ENCODE measurements at places on chromosomes 5 and 9.

DNA sequence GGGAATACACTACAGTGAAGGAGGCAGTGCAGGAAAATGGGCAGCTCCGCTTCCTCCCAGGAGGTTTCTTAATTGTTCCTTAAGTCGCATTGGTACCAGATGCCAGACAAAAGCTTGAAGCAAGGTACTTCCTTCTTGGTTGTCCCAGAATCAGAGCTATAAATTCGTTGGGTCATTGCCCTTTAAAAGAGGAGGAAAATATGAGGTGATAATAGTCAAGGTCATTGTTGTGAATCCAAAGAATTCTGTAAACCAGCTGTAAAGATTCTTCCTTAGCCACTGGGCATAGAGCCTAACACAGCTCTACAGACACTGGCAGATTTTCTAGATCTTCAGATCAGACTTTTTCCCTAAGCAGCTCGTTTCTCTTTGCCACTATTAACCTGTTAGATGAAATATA is 444.1 kb upstream of the TLE4 start:
- peak; percentile 55 for DNase-seq

DNA sequence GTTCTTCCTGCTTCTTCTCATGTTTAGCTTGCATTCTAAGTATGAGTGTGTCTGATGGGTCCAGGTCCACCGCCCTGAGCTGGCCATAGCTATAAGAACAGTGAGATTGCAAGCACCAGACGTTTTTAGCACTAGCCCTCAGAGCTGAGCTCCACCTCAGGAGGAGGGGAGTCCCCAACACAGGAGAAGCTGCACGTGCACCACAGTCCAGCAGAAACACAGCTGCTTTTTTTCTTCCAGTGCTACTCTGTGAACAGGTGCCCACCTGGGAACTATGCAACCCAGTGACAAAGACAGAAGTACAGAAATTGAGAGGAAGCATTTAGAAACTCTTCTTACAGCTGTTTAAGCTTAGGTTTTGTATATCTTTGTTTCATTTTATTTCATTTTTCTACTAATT is 299.4 kb downstream of the MARCHF11 start:
- DNase-seq, result no peak

- no peak for DNase-seq
Measured at GRCh38 chr9:105908069-105908468, 213.7 kb downstream of the TMEM38B start.

DNA sequence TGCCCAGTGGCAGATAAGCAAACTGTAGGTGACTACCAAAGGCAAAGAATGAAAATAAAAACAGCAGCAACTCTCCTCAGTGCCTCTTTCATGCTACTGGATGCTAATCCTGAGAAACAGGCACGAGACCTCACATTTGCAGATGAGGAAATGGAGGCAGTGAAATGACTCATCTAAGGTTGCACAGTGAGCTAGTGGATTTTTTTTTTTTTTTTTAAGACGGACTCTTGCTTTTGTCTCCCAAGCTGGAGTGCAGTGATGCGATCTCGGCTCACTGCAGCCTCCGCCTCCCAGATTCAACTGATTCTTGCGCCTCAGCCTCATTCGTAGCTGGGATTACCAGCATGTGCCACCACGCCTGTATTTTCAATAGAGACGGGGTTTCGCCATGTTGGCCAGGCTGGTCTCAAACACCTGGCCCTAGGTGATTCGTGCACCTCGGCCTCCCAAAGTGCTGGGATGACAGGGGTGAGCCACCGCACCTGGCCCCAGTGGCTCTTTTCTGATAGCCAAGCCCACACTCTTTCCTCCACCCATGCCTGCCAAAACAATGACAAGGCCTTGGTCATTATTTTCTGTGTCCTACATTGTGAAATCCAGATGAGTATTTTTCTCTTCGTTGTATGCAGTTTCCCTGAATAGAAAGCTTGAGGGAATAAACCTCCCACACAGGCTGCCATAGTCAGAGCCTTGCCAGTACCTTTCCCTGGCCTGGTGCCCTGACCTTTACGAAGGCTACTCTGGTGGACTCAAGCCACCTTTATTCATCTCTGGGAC is 19.2 kb downstream of the DOCK2 start:
- DNase-seq, result no peak

DNA sequence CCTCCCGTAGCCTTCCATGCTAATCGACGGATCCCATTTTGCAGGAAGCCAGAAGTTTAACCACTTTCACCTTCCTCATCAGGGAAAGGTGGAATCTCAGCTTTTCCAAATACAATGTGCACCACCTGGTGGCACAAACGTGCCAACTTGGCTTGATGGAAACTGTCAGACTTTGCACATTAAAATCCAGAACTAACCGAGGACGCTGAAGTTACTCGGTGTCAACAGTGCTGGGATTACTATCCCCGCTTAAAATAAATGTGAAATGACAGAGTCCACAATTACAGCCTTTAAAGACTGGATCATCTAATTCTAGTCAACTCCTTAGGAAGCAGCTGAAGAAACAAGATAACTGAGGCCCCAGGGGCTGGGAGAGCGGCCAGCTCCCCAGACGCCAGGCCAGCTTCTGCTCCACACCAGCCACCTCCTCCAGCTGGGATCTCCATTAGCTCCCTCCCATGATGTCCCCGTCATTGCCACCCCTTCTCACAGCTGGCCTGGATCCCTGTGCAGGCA is 50.1 kb upstream of the RETREG1 start:
- DNase-seq, result no peak

- no peak for DNase-seq
Measured at GRCh38 chr9:14147738-14148137, 166.2 kb downstream of the NFIB start.

- no peak for DNase-seq
Measured at GRCh38 chr5:28549588-28549987, 1511.2 kb upstream of the CDH9 start.

DNA sequence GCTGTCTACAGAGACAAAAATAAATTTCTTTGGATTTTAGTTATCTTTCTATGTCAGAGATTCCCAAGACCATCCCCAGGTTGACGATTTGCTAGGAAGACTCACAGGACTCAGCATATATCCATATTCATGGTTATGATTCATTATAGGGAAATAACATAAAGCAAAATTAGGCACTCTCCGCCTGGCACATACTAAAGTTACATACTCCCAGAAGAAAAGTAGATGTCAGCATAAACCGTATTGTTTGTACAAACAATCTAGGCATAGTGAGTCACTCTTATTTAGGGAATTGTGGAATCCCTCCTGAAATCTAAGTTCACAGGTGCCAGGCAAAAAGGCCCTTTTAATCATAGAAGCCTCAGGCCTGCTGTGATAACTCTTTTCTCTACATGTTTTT is 62.9 kb downstream of the INSL6 start:
- no peak for DNase-seq

DNA sequence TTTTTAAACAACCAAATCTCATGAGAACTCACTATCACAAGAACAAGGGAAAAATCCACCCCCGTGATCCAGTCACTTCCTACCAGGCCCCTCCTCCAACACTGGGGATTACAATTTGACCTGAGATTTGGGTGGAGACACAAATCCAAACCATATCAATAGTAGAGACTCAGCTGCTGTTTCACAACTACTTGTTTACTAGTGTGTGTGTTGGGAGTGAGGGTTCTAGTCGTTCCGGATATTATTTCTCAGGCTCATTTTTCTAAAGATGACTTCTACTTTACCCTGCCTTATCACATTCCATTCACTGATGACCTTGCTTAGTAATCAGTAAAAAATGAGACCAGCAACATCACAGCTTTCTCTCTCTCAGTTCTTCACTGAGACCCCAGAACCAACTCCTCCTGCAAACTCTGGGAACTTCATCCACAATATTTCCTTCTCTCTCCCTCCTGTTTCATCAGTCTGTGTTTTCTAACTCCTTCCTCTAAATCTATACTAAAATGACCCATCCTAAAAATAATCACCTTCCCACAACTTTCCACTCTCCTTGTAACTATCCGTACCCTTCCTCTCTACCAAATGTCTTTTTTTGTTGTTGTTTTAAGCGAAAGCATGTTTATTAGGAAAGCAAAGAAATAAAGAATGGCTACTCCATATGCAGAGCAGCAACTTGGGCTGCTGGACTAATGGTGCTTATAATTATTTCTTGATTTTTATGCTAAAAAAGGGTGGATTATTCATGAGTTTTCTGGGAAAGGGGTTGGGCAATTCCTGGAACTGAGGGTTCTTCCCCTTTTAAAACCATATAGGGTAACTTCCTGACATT is 121.5 kb upstream of the SPRY4 start:
- no peak for DNase-seq

All from GM04503 (cell line).